ENCODE measurements at places on chromosomes 7 and 10.

GRCh38 chr10:104922810-104923209, 281.7 kb downstream of the SORCS3 start:
- no peak for DNase-seq

DNA sequence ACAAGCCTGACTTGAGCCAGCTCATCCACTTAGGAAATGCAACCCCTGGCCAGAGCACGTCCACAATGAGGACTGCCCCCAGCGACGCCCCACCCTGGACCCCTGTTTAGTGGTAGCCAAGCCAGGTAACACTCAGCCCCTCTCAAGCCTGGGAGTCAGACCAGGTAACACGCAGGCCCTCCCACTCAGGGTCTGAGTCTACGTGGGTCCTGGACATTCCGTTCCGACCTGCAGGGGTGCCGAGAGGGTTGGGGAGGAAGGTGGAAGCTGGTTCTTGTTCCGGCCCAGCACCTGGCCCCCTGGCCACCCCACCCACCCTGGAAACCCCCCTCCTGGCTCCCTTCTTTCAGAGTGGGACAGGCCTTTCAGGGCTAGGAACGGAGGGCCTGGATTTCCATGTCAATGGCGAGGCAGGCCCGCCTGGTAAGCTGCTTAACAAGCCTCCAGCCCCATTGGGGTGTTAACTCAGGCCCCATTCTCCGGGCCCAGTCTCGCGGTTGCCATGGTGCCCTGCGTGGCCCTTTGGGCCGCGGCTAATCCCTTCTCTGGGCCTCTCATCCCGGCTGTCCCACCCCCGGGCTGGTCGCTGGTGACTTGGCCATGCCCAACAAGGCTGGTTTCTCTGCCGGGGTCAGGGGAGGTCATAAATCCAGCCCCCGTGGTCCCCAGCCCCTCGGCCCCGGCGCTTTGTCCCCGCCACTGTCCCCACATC, 19.7 kb upstream of the LFNG start:
- no peak for DNase-seq

DNA sequence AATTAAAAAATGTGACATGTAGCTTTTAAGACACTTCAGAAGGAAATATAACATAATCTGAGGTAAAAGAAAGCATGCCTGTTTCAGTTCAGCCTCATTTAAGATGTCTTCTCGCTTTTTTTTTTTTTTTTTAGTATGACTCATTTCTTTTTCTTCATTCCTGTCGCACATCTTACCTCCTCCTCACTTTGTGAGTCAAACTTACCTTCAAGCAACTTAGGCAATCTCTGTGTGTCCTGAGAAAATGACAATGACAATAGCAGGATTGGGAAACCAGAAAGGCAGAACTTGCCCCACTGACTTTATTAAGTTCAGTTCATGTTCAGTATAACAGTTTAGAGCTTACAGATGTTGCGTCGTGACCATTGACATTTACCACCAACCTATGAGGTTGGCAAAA, 7.7 kb downstream of the PTN start:
- DNase-seq: no peak

- DNase-seq: no peak
These were observed 626 bp downstream of the PRPF18 start for GRCh38 chr10:13587391-13587790.

DNA sequence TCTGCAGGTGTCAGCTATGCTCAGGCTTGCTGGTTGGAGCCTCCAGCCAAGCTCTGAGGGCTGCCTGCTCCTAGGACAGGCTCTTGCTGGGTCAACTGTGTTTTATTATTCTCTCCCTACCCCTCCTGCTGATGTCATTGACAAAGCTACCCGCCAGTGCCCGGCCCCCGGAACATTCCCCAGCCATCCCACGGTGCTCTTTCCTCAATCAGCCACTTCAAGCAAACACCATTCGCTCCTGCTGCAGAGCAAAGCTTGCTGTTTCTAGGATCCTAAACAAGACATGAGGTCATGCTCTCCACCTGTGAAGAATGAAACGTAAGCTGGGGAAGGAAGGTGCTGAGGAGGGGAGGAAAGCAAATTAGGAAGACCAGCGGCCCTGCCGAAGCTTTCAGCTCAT, 2.1 kb upstream of the C10orf71 start:
- no peak for DNase-seq

DNA sequence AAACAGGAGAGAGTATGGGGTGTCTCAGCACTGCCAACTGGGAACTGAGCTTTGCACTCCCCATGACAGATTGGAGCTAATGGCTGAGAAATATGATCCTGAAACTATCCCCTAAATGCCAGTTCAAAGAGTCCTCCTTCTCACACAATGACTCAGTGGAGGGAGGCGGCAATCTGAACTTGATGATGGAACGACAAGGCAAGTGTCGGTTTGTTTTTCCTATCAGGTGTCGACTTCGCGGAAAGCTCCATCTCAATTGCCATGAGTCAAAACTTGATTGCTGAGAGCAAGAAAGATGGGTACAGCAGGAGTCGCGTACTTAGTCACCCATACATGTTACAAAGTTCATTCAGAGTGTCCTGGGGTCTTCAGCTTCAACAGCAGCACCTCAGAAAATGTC, 52.5 kb downstream of the NPY start:
- no peak for DNase-seq

DNA sequence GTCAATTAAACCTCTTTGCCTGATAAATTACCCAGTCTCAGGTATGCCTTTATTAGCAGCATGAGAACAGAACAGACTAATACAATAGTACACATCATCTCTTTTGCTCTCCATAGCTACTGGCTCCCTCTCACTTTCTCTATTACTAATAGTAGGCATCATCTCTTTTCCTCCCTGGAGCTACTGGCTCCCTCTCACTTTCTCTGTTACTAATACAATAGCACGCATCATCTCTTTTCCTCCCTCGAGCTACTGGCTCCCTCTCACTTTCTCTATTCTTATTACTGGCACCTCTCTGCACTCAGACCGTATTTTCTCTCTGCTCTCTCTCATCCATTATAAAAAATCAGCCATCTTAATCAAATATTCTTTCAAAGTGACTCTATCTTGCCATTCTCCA, 37.1 kb downstream of the SLC25A13 start:
- DNase-seq: peak; percentile 13

- no peak for DNase-seq
These were observed 94.2 kb upstream of the GPR26 start for GRCh38 chr10:123571978-123572377.

GRCh38 chr10:31353574-31353973, 34.6 kb downstream of the ZEB1 start:
- peak; percentile 12 for DNase-seq

DNA sequence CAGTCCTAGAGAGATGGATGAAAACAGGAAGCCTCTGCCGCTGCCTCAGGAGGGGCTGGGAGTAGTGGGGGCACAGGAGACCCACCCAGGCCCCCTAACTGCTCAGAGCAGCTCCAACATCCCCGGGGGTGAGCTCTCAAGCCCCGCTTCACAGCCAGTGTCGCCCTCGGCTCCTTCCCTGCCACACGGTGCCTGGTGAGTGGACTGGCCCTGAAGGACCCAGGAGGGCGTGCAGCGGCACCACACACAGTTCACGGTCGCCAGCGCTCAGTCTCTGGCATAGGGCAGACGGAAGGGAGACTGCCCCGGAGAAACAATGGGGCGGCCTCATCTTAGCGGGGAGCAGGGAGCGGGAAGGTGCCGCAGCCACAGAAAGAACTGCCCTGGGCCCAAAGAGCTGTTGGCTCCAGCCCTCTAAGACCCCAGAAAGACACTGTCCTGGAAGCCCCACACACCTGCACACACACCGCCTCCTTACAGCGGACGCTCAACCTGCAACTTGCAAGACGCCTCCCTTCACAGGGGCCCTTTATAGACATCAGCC, 1.2 kb downstream of the CLDN15 start:
- DNase-seq: no peak

GRCh38 chr7:144738708-144739314, 97.0 kb downstream of the TPK1 start:
- DNase-seq: peak; percentile 42

- no peak for DNase-seq
These were observed 2.0 kb downstream of the BAZ1B start for GRCh38 chr7:73519867-73520672.
